MV-4-11 (cell line): ENCODE measurements at places on chromosomes 7 and 10.

GRCh38 chr10:93680412-93681047 lies 21.9 kb downstream of the FRA10AC1 start:
- DNase-seq = peak; percentile 50

DNA sequence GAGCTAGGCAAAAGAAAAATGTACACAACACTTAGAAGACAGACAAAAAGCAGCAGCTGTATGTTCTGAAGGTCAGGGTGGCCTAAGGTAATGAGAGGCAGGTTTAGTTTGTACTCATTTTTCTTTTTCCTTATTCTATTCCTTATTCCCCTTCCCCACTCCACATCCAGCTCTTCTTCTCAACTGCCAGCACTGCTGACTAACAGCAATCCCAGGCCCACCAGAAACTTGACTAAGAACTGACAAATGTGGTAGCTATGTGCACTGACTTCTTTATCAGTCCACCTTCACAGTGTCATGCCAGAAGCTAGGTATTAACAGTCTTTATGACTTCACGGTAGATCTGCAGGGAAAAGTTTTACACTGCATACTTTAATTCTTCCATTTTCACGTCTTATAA lies 6.1 kb downstream of the COPG2 start:
- DNase-seq = no peak

GRCh38 chr10:126223512-126224067 lies 164.7 kb downstream of the ADAM12 start:
- no peak for DNase-seq

DNA sequence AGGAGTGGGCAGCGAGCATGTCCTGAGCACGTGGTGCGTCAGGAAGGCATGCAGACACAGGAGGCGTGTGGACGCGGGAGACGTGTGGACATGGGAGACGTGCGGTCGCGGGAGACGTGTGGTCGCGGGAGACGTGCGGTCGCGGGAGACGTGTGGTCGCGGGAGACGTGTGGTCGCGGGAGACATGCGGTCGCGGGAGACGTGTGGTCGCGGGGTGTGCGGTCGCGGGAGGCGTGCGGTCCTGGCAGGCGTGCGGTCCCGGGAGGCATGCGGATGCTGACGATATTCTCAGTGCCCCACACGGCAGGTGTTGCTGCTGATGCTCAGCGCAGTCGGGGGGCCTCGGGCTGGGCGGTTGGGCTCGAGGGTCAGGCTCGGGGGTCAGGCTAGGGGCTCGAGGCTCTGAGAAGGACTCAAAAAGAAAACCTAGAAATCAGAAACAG lies 94.2 kb downstream of the NKX6-2 start:
- no peak for DNase-seq

GRCh38 chr10:24821986-24822385 lies 98.3 kb upstream of the ARHGAP21 start:
- DNase-seq = no peak

DNA sequence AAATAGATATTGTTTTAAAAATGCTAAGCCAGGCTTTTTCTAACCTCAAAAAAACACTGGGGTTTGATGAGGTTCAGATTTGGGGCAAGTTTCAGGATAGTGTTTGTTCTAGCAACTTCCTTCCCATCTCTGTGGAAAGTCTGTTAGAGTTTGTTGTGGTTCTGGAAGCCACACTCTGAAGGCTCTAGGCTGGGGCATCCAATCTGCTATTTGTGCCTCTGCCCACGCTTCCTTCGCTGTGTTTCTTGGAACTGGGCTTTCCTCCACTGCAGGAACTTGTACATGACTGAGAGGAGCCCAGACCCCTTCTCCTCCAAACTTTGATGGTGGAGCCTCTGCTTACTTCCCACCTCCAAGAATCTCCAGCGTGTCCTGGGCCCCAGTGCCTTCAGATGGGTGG lies 108.5 kb upstream of the SLC25A13 start:
- no peak for DNase-seq
